ENCODE measurements at places on chromosomes 16 and 17. TPM values are rescaled to one million over a fixed set of nuclear protein-coding genes. Genes with fewer than 3 reads are reported as not detected.

The HBZ gene
- not detected for total RNA-seq

The CRYBA1 gene
- total RNA-seq: not detected

The ABI3 gene
- total RNA-seq: not detected

The HAP1 gene
- 2.0 TPM for total RNA-seq

The CCL14 gene
- total RNA-seq: not detected

The FOXF1 gene
- total RNA-seq: not detected

The TEX19 gene
- 0.60 TPM for total RNA-seq
